OCI-LY7 (cell line): ENCODE measurements at places on chromosomes 11 and 22.

DNA sequence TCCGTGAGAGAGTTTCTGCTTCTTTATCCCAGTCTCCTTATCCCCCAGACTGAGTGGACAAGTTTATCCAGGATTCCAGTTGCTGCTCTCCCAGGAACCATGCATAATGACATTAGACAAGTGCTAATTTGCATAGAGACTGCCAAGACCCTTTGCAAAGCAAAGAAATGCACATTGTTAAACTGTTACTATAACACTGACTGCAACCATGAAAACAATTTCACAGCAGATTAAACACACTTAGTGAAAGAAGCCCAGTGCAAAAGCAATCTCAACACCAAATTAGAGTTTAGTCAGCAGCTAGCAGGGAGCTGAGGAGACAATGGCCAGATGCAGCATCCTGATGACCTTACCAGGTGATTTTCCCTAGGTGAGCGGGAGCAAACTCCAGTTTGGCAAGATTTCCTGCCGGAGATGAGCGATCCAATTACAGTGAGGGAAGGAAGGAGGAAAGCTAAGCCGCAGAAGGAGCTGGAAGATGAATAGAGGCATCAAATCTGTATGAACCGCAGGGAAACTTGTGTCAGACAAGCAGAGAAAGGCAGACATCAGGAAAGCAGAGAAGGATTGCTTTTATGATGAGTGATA lies 273.8 kb upstream of the B3GAT1 start:
- no peak for DNase-seq

GRCh38 chr22:23553438-23553837 lies 26.7 kb downstream of the IGLL1 start:
- DNase-seq: no peak

- DNase-seq: no peak
These were observed 31.6 kb downstream of the TPST2 start for GRCh38 chr22:26558248-26558895.

DNA sequence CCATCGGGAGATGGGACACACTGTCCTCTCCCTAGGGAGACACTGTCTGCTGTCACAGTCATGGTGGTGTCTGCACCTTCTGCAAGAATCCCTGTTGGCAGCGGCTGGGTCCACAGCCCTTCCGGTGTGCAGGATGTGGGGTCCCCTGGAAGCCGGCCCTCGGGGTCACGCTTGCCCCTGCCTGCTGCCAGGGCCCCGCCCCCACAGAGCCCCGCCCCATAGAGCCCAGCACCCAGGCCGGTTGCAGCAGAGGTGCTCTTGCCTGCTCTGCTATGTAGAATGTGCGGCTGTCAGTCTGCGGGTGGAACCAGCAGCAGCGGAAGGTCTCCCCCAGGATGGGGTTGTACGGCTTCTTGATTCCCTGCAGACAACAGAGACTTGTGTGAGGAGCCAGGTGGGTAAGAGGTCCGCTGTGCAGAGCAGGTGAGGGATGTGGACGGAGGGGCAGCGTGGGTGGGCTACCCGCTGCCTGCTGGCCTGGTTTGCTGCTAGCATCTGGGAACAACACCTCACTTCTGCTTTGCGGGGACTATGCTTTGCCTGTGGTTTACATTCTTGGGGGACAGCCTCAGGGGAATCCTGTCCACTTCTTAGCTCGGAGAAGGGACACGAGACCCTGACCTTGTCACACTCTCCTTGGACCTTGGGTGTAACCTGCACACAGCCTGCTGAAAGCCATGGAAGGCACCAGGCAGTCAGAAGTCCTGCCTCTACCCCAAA lies 44.9 kb upstream of the CARS1 start:
- DNase-seq: no peak

GRCh38 chr11:10327254-10327653 lies 22.4 kb downstream of the ADM start:
- no peak for DNase-seq

DNA sequence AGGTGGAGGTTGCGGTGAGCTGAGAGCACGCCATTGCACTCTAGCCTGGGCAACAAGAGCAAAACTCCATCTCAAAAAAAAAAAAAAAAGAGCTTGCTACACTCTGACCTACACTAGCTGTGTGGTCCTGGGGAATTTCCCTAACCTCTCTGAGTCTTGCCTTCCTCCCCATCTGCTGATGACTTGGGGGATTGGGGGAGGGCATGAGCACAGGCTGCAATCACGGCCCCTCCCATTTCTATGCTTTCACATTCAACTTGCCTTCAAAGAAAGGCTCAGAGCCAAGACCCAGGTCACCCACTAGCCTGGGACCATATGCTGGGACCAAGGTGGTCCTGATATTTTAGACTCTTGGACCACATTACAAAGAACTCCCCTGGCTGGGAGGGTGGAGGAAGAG lies 39.8 kb upstream of the TEF start:
- no peak for DNase-seq

GRCh38 chr11:124633355-124633754 lies 10.7 kb downstream of the TBRG1 start:
- DNase-seq: peak; percentile 20

- DNase-seq: no peak
These were observed 415.9 kb downstream of the TBC1D22A start for GRCh38 chr22:47178339-47178738.

- no peak for DNase-seq
These were observed 387.8 kb downstream of the SOX6 start for GRCh38 chr11:15968461-15969130.

DNA sequence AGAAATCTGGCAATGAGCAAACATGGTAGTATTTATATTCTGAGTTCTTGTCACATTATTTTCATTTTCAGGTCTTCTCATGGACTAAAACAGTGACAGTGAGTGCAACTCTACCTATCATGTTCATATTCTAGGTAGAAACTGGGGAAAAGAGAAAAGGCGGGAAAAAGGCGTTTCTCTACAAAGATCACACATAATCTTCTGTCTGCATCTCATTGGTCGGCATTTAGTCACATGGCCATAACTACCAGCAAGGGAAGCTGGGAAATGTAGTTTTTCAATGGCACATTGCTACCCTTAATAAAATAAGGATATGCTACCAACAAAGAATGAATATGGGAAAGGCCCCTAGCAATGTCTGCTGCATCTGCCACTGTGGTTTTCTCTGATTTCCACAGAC lies 57.6 kb upstream of the B3GAT1 start:
- peak; percentile 51 for DNase-seq

DNA sequence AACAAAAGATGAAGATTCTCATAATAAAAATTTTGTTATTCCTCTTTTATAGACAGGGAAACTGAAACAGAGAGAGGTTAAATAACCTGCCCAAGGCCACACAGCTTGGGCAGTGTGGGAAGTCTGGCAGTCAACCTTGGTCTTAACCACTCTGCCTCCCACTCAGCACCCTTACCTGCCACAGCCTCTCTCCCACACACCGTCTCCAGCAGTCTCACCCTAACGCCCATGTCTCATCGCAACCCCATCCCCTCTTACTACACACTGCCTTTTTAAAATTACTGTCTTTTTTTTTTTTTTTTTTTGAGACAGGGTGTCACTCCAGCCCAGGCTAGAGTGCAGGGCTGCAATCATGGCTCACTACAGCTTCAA lies 25.0 kb downstream of the ARRB1 start:
- DNase-seq: no peak

GRCh38 chr11:66413167-66413566 lies 7.7 kb upstream of the NPAS4 start:
- no peak for DNase-seq

GRCh38 chr11:114077482-114078305 lies 18.2 kb downstream of the ZBTB16 start:
- DNase-seq: peak; percentile 22

DNA sequence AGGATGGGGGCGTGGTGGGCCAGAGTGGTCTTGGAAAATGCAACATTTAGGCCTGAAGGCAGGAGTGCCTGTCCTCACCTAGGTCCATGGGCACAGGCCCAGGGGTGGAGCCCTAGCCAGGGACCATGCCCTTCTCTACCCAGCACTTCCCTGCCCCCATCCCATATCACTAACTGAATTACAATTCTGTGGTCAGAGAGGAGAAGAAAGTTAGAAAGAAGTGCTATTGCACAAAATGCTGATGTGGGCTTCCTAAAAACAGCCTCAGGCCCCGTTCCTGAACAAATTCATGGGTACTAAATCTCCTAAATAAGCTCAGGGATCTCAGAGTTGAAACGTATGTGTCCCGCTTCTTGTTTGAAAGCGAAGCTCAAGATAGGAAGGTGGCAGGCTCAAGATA lies 3.5 kb upstream of the ASRGL1 start:
- DNase-seq: no peak

DNA sequence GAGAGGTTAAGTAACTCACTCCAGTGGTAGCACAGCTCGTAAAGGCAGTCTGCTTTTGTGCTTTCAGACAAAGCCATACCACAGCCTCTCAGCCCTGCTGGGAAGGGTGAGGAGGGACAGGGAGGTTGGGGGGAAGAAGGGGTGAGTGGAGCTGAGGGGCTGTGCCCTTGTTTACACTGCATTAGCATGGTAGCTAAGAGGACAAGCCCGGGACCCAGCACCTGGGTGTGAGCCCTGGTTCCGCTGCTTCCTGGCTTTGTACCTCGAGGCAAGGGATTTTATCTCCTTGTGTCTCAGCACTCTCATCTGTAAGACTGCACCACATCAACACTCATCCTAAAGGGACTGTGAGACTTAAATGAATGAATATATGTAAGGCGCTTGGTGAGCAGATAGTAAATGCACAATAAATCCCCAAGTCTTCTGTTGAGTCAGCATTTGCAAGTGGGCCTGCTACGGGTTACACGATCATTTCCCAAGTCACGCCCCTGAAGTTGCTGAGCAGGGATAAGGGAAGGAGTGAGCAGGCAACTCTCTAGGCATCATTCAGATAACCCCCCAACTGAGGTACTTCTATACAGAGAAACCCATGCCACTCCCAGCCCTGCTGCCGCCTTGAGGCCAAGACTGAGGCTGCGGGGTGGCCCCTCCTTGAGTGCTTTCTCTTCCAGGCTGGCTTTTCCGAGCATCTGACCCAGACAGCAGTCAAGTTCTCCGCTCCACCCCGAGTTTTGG lies 7.5 kb downstream of the RASD2 start:
- DNase-seq: peak; percentile 32

- DNase-seq: no peak
These were observed 331.1 kb upstream of the PITPNB start for GRCh38 chr22:28250036-28250695.

DNA sequence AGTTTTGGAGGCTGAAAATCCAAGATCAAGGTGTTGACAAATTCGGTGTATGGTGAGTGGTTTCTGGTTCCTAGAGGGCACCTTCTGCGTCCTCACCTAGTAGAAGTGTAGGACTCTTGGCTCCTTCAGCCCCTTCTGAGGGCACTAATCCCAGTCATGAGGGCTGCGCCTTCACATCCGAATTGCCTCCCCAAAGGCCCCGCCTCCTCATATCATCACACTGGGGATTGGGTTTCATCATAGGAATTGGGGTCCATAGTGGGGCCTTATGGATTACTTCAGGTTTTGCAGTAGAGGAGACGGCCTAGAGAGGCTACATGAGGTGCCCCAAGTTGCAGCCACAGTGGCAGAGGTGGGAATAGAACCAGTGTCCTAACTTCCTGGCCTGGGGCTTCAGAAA lies 87.1 kb downstream of the CEP164 start:
- DNase-seq: no peak

DNA sequence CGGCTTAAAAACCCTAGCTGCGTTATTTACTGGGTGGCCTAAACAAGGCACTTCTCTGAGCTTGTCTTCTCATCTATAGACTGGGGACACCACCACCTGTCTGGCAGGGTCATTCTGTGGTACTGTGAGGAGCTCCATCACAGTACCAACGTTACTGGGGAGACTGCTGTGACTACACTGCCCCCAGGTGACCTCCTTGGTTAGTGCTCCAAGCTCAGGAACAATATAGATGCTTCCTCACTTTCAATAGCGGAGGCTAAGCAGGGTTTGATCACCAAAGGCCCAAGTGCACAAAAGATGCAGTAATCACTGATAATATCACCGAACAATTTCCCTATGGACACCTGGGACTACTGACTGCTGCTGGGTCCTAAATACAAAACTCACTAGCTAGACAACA lies 18.8 kb downstream of the PRPF19 start:
- peak; percentile 57 for DNase-seq

GRCh38 chr11:37394236-37394870 lies 796.3 kb upstream of the RAG2 start:
- DNase-seq: peak; percentile 3

DNA sequence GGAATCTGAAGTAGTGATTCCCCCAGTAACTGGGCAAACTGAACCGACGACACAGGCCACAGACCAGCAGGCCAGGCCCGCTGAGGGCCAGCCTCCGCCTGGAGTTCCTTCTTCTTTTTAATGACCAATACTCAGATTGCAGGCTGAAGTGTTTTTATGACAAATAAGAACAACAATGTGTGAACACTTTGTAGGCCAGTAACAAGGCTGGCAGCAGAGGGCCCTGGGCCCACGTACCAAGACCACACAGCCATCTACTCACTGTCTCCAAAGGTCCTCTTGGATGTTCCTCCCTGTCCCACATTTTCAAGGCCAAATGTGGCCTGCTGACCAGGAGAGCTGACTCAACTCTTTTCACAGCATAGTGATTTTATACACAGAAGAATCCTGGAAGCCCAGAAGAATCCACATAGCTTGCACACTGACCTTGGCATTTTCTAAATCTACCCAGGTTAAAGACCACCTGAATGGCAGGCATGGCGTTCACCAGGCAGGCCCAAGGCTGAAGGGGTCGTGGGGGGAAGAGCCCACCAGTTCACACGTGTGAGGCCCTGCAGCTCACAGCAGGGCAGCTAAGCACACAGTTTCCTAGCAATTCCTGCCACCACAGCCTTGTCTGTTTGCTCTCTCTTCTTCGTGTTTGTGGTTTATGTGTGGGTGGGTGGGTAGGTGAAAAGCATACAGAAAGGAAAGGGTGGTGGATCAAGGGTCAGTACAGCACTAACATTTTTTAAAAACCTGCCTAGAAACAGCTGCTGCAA lies 13.3 kb downstream of the SMCO4 start:
- no peak for DNase-seq

DNA sequence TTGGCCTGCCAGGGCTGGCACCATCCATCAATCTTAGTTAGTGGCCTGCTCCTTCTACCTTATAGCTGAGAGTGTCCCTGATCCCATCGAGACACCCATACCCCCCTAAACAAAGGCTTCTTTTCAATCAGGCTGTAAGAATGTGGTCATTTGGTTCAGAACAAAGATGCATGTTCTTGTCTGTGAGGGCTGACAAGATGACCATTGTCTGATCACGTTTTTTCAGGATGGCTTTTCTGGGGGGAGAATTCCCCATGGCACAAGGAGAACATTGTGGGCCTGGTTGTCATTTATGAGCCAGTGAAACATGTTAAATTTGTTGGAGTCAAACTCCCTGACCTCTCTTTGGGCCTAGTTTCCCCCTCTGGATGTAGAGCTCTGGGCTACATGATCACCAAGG lies 160.4 kb downstream of the INSC start:
- no peak for DNase-seq

DNA sequence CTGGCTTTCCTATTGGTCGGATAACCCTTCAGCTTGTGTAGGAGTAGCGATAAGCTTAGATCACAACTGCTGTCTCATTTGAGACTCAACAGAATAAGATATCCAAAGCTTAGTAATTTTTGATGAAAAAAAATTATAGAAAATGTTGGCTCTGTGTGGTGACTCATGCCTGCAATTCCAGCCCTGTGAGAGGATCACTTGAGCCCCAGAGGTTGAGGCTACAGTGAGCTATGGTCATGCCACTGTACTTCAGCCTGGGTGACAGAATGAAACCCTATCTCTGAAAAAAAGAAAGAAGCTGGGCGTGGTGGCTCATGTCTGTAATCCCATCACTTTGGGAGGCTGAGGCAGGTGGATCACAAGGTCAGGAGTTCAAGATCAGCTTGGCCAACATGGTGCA lies 55.6 kb upstream of the RRM1 start:
- DNase-seq: no peak
